CD8-positive, alpha-beta memory T cell (primary cell): ENCODE measurements at places on chromosomes 16 and 17. TPM values are rescaled to one million over a fixed set of nuclear protein-coding genes. Genes with fewer than 3 reads are reported as not detected.

GRCh38 chr16:75087375-75087979 is 29.1 kb downstream of the LDHD start:
- DNase-seq, result no peak

DNA sequence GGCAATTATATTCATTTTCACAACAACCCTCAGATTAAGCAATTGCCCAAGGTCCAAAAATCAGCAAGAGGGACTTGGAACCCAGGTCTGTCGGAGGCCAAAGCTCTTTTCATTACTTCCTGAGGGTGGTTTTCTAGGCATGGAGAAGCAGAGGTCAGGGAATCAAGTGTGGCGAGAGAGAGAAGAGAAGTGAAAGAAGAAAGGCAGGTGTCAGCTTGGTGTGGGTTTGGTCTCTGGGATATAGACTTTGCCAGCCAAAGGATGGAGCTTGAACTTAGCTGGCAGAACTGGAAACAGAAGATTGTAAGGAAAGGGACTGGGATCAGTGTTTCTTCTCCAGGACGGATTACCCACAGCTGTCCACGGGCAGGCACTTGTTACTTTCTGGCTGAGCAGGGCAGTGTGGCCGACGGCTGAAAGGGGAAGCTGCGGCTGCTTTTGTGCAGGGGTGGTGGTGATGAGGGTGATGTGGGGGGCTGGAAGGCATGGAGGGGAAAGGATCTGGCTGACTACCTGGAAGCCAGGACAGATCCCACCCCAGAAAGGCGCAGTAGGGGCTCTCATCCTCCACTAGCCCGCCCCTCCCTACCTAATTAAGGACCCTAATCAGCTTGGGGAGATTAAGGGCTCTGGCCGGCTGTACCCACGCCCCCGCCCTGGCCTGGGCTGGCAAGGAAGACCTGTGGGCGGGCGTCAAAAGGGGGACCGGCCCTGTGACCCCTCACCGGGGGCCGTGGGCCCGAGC is at the start of gene GUCY2D:
Gene GUCY2D (plus strand): TSS at position 640 of the 745 bp plus-strand sequence. CDS start 433 bp downstream, outside the sequence.
- no peak for DNase-seq

MMP28 gene
- not detected for total RNA-seq

KRT13 gene
- total RNA-seq, result not detected

KRTAP2-3 gene
- not detected for total RNA-seq
